ENCODE measurements at places on chromosomes 4 and X.

GRCh38 chr4:67746797-67747495 is 7.2 kb downstream of the GNRHR start:
- DNase-seq = no peak

DNA sequence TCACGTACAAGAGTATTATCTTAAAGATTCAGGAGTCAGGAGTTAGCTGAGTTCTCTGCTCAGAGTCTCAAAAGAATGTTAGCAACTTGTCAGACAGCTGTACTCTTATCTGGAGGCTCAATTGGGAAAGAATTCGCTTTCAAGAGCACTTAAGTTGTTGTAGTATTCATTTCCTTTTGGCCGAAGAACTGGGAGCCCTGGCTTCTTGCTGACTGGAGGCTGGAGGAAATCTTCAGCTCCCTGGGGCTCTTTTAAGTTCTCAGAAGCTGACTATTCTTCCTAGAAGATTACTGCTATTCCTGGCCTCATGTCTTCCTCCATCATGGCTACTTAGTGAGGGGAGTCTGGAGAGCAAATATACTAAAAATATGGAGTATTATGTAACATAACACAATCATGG is 587.2 kb downstream of the EPHA5 start:
- DNase-seq = no peak

DNA sequence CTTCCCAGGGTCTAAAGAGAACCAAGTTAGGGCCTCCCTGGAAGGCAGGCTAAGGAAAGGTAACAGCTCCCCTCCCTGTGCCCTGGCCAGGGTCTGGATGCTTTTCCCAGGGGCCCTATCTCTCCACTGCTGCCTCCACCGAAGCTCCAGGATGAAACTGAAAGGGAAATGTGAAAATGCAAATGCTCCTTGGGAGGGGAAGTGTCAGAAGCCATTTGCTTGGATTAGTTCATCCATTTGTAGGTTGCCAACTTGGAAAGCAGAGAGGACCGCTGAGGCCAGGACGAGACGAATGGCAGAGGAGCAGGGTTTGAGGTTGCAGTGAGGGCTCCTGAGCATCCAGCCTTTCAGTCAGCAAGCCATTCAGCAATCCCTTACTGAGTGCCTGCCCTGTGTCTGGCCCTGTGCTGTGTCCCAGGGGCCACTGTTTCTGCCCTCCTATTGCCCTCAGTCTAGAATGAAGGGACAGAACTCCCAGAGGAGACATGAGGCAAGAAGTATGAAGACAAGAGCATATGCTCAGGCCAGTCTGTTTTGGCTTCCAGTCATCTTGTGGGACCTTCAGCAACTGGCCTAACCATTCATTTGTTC is 45.9 kb upstream of the PGRMC1 start:
- no peak for DNase-seq

DNA sequence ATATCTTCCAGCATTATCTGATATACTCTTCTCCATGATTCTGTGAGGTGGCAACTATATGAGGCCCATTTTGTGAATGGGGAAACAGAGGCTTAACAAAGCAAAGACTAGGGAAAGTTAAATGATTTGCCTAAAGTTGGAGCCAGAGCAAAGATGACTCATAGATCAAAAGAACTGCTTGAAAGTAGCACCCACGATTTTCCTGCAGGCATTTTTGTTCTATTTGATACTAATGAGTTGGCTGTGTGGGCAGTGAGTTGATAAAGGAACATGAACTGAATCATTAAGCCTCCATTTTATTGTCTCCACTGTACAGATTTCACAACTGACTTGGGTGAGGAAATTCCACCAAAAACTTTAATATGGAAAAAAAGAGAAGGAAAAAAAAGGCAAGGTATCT is 138.9 kb upstream of the IGFBP7 start:
- no peak for DNase-seq

GRCh38 chr4:11505221-11505971 is 76.7 kb upstream of the HS3ST1 start:
- DNase-seq = peak; percentile 51

- DNase-seq = no peak
These were observed 10.0 kb upstream of the AP1S2 start for GRCh38 chrX:15864629-15865028.

DNA sequence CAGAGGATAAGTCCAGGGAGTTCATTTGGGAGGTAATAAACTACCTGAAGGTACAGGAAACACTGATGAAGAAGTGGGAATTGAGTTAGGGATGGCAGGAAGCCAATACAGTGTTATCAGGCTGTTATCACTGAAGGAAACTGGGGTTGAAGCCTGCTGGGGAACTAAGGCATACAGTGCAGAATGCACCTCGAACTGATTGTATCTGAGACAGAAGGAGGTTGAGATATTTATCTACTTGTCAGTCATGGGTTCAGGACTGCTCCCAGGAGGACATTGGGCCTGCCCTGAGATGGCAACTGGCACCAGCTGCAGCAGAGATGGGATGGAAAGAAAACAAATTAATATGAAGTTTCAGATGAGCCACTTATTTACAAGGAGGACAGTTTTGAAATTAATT is 35.5 kb upstream of the CD38 start:
- DNase-seq = no peak

- peak; percentile 60 for DNase-seq
These were observed 6.2 kb upstream of the HPSE start for GRCh38 chr4:83340692-83341343.

DNA sequence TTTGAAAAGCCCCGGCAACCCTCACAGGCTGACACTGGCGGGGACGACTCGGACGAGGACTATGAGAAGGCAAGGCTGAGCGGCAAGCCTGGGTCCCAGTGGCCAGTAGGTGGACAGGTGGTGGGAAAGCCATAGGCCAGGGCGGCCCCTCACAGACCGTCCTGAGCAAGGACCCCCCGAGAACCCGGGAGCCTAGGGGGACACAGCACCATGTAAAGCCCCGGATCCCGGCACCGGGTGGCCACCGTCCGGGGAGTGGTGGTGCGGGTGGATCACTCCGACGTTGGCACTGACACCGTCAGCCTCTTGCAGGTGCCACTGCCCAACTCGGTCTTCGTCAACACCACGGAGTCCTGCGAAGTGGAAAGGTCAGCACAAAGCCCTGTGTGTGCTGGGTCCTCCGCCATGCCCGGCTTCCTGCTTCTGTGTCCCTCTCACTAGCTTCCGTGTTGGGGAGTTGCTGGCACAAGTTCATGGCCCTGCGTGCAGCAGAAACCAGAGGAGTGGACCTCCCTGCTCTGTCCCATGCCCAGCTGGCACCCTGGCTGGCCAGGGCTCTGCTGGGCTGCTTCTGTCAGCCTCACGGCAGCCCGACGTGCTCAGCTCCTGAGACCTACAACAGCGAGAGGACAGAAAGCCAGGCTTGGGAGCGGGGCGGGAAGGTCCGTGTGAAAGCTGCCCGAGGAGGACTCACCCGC is 11.9 kb upstream of the ADD1 start:
- DNase-seq = no peak

DNA sequence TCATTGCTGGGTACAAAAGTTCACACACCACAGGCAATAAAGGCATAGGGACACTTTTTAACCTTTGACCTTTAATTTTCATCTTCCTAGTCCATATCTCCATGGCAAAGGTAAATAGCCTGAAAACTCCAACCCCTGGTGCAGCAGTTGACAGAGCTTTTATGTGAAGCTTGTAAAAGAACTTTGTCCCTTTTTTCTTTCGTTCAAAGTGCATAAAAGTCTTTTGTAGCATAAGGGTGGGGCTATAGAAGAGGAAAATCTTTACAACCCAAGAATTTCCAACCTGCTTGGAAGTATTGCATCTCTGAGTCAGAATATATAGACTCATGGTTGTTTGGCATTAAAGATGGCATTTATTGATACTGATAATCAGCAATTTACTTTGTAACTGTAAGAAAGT is 20.4 kb downstream of the POF1B start:
- no peak for DNase-seq

- DNase-seq = no peak
These were observed 1224.5 kb downstream of the PCDH18 start for GRCh38 chr4:136307765-136308164.

DNA sequence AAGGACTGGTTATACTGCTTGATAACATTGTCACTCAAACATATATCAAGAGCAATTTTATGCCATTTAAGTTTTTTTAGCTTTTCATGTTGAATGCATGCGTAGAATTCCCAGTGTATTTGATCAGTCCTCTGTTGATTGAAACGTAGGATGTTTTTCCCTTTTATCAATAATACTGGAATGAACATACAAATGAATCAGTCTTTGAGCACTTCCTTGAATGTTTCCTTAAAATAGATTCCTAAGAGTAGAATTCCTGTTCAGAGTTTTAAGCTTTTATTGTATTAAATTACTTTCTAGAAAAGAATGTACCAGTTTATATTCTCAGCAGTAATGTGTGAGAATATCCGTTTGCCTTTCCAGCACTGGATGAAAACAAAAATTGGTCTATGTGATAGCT is 37.8 kb downstream of the ADD1 start:
- no peak for DNase-seq

DNA sequence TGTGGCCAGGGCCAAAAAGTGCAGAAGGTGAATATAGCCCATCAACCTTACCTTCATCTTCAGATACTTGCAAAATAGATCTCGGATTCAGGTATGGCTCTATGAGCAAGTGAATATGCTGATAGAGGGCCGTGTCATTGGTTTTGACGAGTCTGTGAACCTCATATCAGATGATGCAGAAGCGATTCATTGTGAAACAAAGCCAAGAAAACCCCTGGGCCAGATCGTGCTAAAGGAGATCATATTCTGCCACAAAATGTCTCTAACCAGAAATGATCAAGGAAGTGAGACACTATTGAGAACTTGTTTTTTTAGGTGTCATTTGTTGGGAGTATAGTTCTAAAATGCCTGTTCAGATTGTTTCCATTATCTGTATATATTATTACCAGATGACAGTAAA is 48.3 kb downstream of the PDK3 start:
- peak; percentile 68 for DNase-seq

DNA sequence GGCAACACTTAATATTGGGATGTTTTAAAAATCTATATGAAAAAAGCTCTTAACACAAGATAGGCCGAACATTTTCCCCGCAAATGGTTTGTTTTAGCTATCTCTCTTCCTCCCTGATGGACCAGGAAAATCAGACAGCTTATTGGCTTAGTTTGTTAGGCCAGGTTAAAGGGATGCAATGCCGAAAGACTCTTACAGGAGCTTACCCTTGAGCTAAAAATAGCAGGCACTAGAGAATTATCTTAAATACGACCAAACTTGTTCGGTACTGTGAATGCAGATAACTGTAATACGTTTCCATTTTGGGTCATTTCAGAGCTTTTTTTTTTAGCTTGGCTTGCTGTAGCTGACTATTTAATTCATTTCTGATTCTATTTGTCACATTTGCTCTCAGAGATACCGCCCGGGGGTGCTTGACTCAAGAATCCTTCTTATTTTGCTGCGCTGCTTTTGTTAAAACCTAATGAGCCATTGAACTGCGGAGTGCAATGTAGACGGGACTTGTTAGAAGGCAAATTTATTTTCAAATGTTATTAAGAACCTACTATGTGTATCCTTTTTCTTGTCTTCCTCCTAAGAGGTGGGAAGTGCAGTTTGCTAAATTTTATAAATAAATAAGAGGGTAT is 23.3 kb downstream of the PPARGC1A start:
- DNase-seq = no peak

GRCh38 chr4:81621490-81621889 is 149.8 kb upstream of the RASGEF1B start:
- no peak for DNase-seq

DNA sequence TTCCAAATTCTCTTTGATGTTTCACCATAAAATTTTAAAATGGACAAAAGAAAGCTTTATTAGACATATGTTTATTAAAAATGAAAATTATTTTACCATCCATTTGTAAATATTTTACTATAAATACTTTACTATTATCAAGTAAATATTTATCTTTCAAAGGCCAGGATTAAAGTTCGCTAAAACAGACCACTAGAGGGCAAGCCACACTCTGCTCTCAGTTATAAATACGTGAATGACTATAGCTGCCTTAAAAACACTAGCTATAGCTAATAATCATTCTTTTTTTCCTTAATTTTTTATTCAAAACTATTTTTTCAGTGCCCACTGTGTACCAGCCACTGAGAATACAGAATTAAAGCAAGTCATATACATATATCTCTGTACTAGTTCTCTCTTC is 38.6 kb downstream of the UNC5C start:
- DNase-seq = no peak

- DNase-seq = no peak
These were observed 1372.4 kb downstream of the C4orf33 start for GRCh38 chr4:130468340-130468739.

DNA sequence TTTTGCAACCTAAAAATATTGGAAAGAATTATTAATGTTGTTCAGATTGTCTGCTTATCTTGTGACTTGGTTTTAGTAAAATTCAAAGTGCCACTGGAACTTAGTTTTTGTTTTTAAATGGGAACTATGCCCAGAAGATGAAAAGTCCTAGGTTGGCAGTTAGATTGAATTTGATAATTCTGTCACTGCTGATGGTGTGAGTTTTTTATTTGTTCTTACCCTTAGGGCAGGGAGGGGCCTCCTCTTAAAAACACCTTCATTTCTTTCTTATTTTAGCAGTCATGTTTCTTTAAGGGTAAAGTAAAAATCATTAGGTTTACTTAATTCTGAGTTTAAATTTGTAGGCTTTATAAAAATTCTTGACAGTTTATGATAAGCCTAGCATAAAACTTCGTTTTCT is 80.6 kb downstream of the AFF1 start:
- DNase-seq = no peak

DNA sequence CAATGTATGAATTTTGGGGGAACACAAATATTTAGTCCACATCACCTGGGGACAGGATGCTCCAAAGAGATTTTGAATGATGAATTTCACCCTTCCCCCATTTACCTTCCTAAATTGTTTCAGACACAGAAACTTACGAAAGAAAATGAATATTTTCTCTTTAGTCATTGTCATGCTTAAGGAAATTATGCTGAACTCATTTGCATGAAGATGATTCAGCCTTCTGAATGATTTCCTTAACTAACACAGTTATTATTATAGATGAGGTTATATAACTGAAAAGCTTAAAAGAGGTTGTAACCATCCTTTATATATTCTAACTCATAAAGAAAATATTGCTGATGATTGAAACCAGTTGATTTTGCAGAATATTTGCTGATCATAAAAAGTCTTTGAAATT is 61.1 kb downstream of the KCNIP4 start:
- DNase-seq = no peak

DNA sequence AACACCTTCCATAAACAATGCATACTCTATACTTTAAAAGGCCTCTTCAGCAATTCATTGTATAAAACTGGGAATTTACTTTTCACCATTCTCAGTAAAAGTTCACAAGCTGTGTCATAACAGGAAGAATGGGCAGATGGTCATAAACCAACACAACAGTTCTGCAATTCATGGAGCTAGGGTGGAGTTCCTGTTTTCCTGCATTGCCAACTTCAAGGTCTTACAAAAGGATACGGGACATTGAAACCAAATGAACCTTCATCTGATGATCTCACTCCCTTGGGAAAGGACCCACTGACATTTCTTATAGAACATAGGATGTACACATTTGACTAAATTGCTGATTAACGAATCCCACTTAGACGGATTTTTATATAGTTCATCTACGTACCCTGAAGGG is 4.1 kb downstream of the KDR start:
- DNase-seq = no peak

DNA sequence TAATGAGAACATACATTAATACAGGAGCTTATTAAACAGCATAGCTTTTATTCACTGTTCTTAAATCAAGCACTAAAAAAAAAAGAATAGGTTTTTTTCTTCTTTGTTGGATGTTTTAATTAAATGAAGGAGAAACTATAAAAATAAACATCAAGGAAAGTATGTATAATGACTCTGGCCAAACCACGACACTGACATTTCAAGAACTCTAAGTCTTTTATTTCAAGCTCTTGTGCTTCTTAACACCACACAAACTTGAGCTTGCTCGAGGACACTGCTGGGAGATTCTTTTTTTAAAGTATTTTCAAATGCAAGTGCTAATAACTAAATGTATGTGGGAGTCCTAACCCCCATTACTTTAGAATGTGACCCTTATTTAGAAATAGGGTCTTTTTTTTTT is 204.9 kb upstream of the PPARGC1A start:
- DNase-seq = no peak
